ENCODE measurements at places on chromosomes 2 and 18.

DNA sequence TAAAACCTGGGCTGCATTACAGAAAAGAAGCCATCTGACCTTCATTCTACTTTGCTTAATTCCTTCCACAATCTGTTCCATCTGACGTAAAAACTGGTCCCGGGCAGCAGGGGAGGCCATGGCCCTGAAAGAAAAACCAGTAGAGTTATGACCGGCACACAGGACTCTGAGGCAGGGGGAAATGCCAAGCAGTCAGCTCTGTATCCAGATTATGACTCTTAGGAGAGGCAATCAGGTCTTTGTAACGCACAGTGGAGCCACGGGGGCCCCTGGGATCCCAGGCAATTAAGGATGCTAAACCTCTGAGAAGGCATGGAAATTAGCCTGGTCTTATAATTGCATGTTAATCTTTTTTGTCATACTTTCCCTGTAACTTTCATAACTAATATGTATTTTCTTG lies 78.4 kb downstream of the CCDC93 start:
- no peak for DNase-seq

GRCh38 chr2:121451398-121451797 lies 79.3 kb upstream of the RNU4ATAC start:
- DNase-seq = no peak

DNA sequence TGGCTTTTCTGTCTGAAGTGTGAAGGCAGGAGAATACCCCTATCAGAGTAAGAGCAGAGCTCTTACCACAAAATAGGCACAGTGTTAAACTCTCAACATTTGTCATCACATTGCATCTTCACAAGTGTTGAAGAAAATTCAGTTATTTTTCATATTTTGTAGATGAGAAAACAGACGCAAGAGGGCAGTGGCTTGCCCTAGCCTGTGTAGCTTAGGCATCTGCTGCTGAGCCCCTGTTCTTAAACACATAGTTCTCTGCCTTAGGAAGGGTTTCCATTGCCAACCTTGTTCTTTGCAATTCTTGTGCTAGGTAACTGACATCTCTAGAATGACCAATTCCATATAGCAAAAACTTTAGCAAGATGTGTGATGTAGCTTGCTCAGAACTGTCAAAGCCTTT lies 112.7 kb upstream of the RMDN2 start:
- DNase-seq = no peak

GRCh38 chr18:22428672-22429071 lies 11.0 kb upstream of the CTAGE1 start:
- DNase-seq = no peak

DNA sequence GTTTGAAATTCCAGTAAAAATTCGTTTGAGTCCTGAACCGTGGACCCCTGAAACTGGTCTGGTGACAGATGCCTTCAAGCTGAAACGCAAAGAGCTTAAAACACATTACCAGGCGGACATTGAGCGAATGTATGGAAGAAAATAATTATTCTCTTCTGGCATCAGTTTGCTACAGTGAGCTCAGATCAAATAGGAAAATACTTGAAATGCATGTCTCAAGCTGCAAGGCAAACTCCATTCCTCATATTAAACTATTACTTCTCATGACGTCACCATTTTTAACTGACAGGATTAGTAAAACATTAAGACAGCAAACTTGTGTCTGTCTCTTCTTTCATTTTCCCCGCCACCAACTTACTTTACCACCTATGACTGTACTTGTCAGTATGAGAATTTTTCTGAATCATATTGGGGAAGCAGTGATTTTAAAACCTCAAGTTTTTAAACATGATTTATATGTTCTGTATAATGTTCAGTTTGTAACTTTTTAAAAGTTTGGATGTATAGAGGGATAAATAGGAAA lies 80.7 kb downstream of the ACSL3 start:
- no peak for DNase-seq

All from activated gamma-delta T cell treated with anti-CD3 and anti-CD28 coated beads, Interleukin-2, amount 50 U/mL, for 16 hours (primary cell).